ENCODE measurements at places on chromosomes 3 and 15.

DNA sequence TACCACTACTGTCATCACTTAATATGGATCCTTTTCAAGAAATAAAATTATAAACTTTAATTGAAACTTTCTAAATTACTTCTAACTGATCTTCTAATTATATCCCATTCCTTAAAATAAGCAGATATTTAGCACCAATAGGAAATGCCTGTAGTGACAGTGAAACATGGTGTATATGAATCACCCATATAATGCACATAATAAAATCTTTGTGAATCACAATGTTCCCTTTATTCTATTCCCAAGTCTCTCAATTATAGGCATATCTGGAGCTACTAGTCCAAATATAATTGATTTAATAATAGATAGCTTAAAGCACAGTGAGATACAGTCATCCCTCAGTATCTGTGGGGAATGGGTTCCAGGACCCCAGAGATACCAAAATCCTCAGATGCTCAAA lies 490.3 kb downstream of the NLGN1 start:
- no peak for DNase-seq

- DNase-seq: no peak
Observed at GRCh38 chr3:105835606-105836005, 33.2 kb downstream of the CBLB start.

DNA sequence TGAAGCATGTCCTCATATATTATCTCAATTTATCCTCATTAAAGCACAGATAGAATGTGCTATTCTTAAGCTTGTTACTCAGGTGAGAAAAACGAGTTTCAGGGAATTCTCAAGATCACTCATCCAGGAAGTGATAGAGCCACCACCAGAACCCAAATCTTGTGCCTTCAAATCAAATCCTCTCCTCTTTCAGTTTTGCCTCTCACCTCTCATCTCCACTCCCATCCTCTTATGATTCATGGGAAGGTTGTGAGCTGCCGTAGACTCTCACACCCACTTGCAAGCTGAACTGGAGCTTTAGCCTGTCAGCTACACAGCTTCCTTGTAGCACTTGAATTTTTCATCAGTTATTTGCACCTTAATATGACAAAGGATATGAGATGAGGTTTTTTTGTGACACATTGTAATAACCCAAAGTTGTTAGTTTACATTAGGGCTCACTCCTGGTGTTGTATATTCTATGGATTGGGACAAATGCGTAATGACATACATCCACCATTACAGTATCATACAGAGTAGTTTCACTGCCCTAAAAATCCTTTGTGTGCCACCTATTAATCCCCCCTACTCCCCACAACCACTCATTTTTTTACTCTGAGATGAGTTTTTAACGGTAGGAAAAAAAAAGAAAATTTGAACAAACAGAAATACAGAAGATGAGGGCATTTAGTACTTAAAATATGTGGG lies 25.7 kb downstream of the GPR15 start:
- no peak for DNase-seq

- no peak for DNase-seq
Observed at GRCh38 chr15:38690216-38690615, 125.6 kb upstream of the RASGRP1 start.

- no peak for DNase-seq
Observed at GRCh38 chr3:122799322-122799721, 4.5 kb downstream of the SLC49A4 start.

- no peak for DNase-seq
Observed at GRCh38 chr3:140717921-140718320, 40.1 kb downstream of the TRIM42 start.

- no peak for DNase-seq
Observed at GRCh38 chr15:75213212-75213767, 11.6 kb downstream of the C15orf39 start.

- peak; percentile 38 for DNase-seq
Observed at GRCh38 chr15:70024521-70024920, 73.2 kb downstream of the TLE3 start.

- no peak for DNase-seq
Observed at GRCh38 chr3:147269907-147270306, 136.4 kb downstream of the ZIC4 start.

GRCh38 chr3:69142090-69142489 lies 19.7 kb upstream of the LMOD3 start:
- no peak for DNase-seq

- peak; percentile 71 for DNase-seq
Observed at GRCh38 chr15:68228971-68229385, 550 bp downstream of the CLN6 start.
